ENCODE measurements at places on chromosomes 1 and 21. TPM values are rescaled to one million over a fixed set of nuclear protein-coding genes. Genes with fewer than 3 reads are reported as not detected.

The TMEM51 gene
- polyA plus RNA-seq, result 23.4 TPM

GRCh38 chr1:208600456-208601190 lies 356.4 kb upstream of the PLXNA2 start:
- no peak overlapping the region for H3K27ac ChIP-seq
- H3K4me3 ChIP-seq, result no peak overlapping the region
- no peak for DNase-seq
- H3K4me1 ChIP-seq, result no peaks in the 10 kb centered on the region
- no peaks in the 10 kb centered on the region for H3K36me3 ChIP-seq
- H3K27me3 ChIP-seq, result no peaks in the 10 kb centered on the region

The RAP1A gene
- polyA plus RNA-seq, result 48.8 TPM

GRCh38 chr21:37220433-37220980 lies 46.6 kb downstream of the VPS26C start:
- H3K4me1 ChIP-seq, result no peaks in the 10 kb centered on the region
- DNase-seq, result no peak
- H3K4me3 ChIP-seq, result peak overlapping the region; percentile 32
- H3K27me3 ChIP-seq, result no peaks in the 10 kb centered on the region
- H3K36me3 ChIP-seq, result no peaks in the 10 kb centered on the region
